ENCODE measurements at places on chromosomes 3 and 15.

- DNase-seq: no peak
Observed at GRCh38 chr15:85839643-85840042, 44.9 kb upstream of the KLHL25 start.

- no peak for DNase-seq
Observed at GRCh38 chr3:51687431-51688205, 16.6 kb downstream of the TEX264 start.

GRCh38 chr3:197417441-197417840 is 119.0 kb upstream of the DLG1 start:
- DNase-seq: no peak

DNA sequence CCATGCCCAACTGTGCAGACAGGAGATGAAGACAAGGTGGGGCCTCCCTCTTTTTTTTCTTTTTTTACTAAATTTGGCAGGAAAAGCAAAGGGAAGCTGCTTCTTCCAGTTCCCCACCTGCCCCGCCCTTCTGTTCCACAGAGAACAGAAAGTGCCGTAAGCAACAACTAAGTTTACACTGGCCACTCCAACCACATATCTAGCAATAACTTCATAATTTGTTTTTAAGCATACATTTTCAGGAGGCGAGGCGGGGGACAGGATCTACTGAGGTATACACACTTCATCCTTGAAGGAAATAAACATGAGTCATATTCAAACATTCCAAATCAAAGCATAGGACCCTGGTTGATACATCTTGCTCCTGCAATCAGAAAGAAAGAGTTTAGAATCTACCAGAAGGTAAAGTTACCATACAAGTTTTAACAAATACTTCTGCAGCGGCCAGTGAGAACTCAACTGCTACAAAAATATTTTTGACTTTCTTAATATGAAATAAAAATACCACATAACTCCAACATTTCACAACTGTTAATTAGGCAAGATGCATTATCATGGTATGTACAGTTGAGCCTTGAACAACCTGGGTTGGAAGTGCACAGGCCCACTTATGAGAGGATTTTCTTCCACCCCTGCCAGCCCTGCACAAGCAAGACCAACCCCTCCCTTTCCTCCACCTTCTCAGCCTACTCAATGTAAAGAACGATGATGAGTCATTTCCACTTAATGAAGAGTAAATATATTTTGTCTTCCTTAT is 50.7 kb downstream of the FOXP1 start:
- no peak for DNase-seq

- no peak for DNase-seq
Observed at GRCh38 chr15:40743485-40743901, 11.6 kb downstream of the RMDN3 start.

GRCh38 chr3:981156-981555 is 111.7 kb upstream of the CNTN6 start:
- DNase-seq: no peak

DNA sequence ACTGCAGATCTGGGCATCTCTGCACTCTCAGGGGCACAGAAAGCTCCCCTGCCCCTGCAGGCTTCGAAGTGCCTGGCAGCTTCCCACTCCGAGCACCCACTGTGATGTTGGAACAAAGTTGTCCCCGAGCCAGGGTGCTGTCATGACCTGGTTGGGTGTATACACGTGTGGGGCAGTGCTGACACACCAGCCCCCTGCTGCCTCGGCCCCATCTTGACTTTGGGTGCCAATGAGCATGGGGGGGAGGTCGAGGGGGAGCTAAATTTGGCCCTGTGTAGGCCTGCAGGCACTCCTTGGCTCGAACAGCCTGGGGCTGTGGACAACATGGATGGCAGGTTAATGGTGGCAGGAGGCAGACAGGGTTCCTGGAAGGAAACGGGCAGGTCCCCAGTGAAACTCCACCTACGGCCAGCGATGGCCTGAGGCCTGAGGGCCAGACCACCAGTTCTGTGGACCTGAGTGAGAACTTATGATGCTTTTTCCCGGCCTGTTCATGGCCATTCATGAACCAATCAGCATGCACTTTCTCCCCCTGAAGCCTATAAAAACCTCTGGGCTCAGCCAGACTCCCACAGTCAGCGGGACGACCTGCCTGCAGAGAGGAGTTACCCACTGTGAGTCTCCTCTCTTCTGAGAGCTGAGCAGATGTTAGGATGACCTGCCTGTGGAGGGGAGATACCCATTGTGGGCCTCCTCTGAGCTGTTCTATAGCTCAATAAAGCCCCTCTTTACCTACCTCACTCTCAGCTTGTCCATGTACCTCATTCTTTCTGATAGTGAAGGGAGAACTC is 1029.1 kb upstream of the GBE1 start:
- no peak for DNase-seq

GRCh38 chr15:42604894-42605744 is 29.7 kb downstream of the STARD9 start:
- peak; percentile 18 for DNase-seq

DNA sequence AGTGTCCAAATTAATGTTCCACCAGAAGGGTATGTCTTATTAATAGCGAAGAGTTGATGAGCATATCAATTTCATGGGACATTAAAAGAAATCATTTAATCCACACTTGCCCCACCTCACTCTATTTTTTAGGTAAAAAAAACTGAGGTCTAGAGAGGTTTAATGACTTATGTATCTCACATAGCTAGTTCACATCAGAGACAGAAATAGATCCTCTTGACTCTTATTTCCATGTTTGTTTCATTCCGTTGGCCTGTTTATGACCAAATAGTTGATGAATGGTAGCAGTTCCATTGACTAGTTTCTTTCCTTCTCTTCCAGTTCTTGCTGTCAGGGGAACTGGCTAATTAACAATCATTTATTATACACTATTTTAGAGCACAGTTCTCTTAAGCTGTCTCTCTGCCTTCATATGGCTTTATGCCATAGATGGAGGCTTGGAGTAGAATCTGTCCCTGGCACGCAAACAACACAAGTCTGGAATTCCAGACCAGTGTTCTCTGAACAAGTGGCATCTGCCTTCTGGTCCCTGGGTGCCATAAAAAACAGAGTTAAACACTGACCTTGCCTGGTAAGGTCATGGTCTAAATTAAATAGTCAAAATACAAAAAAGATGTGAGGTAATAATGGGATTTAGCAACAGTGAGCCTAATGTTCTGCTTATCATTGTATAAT is 220.0 kb upstream of the CGNL1 start:
- no peak for DNase-seq

DNA sequence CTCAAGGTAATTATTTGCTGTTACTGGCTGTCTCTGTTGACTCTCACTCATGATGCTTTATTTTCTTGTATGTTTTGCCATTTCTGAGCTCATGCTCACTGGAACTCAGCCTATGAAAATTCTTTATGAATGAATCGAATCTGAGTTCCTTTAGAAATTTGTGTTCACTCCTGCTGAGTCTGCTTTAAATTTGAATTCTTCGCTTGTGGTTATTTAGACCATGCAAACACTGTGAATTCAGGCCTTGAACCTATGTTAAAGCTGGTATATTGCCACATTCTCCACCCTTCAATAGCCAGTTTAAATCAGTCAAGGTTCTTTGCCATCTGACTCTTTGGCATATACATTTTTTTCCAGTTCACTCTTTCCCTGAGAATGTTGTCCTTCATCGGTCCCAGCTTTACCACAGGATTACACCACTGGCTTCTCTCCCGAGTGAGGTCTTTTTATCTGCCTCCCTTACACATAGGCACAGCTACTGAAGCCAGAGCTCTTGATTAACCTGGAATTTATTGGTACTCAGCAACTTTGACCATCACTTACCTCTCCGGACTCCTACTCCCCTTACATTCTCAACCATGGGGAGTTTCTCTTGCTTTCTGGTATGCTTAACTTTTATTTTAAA is 400.6 kb downstream of the VPS13C start:
- no peak for DNase-seq

- DNase-seq: no peak
Observed at GRCh38 chr3:13265507-13265906, 154.6 kb downstream of the NUP210 start.

- DNase-seq: no peak
Observed at GRCh38 chr3:11407644-11408043, 135.4 kb downstream of the ATG7 start.

GRCh38 chr15:100623301-100623700 is 20.9 kb downstream of the ASB7 start:
- DNase-seq: no peak

DNA sequence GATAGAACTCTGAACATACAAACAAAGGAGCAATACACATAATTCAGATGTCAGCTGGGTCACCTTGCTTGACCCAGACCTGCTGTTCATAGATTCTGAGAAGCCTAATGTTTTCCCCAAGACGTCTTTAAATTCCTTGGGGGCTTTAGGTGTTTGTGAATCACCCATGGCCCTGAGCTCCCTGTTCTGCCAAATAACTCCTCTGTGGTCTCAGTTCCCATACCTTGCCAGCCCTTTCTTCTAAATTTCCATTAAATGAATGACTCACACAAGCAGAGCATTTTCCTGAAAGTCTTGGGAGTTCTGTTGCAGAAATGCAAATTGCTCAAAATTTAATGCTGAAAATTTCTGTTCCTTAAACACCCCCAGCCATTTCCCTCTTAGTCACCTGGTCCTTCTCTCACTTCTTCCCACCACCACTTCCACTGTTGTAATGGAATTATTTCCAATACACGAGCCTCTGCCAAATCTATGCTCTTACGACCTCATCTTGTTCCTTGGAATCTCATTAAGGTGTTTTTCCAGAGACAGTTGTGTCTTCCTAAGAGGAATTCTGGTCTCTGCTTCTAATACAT is 33.4 kb upstream of the PSMD6 start:
- DNase-seq: no peak

DNA sequence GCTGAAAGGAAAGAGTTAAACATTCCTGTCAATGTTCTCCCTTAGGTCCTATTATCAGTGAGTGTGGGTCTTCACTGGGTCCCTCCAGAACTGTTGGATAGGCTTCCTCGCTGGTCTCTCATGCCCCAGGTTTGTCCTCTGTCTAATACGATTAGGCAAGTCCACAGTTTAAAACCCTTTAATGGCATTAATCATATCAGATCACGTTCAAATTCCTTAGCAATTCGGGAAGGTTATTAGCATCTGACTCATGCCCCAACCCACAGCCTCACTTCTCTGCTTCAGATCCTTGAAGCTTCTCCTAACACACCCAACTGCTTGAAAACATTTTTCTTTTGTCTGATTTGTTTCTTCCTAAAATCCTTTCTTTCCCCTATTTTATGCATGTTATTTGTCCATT is 224.3 kb upstream of the ATP10A start:
- no peak for DNase-seq

DNA sequence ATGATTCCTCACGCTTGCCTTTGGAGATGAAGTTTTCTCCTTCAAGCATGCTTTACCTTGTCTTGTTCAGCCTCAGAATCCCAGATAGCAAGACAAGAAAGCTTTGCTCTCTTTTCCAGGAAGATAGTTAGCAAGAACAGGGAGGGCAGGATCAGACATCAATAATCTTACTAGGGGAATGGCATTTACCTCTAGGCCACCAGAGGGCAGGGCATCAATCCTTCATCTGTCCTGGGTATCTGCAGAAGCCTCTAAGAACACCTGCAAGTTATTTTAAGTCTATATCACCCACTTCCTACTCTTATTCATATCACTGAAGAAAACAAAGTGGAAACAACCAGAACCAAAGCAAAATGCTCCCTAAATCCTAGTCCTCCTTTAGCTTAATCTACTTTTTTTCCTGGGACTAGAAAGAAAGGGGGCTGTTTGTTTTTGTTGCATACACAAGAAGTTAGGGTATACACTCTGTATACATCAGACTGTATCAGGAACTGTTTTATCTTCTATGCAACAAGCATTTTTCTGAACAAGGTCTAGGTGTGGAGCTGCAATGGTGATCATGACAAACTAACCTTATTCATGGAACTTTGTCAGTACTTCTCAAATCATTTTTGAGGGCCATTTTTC is 862.5 kb downstream of the CADM2 start:
- DNase-seq: peak; percentile 3

- DNase-seq: no peak
Observed at GRCh38 chr3:81468391-81468790, 293.1 kb downstream of the GBE1 start.

DNA sequence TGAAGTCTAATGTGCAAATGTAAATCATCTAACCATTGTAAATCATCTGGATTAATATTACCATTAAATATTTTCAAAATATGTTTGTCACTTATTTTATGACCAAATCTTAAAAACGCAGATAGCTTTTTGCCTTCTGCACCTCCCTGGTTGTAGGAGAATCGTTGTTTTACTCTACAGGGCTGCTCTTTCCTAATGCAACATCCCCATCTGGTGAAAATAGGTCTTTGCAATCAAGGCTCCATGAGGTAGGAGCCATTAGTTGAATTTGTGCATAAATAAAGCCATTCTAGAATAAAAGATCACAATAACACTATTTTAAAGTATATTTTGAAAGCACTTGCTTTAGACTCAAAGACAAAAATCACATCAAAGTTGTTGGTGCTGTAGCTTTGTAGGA is 535.6 kb upstream of the AGTR1 start:
- no peak for DNase-seq

DNA sequence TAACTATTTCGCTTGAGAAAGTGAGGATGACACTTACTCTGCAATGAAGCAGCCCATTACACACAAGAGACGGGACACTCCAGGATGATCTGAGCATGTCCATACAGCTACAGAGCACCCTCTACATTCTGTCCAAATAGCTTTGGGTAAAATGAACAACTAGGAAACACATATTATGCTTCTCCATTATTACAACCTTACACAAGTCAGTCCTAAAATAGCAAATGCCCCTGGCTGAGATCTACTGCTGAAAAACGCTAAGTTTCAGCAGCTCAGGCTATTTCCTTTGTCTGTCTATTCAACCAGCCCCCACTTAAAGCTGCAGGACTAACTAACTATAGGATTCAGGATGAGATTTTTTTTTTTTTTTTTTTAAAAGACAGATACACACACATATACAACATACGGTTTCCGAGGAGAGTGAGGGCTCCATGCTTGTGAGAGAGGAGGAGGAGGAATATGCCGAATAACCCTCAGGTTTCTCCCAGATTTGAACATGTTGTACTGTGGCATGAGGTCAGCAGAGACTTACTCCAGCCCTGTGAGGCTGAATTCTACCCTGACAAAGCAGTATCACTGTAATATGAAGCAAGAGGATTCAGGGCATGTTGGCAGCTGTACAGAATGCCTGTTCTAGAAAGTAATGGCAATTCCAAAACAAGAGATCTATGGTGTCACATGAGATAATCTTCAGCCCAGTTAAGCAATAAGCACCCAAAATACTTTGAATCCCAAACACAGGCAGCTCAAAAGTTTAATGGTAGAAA is 117.3 kb upstream of the PLXND1 start:
- no peak for DNase-seq

- no peak for DNase-seq
Observed at GRCh38 chr3:144843099-144843498, 871.5 kb downstream of the DIPK2A start.

All from GM12864 (cell line).